ENCODE measurements at places on chromosomes 1 and 21. TPM values are rescaled to one million over a fixed set of nuclear protein-coding genes. Genes with fewer than 3 reads are reported as not detected.

- DNase-seq, result no peak
These were observed 13.5 kb downstream of the FUCA1 start for GRCh38 chr1:23854568-23854967.

GRCh38 chr1:155681776-155682175, 6.8 kb downstream of the YY1AP1 start:
- DNase-seq, result no peak

DNA sequence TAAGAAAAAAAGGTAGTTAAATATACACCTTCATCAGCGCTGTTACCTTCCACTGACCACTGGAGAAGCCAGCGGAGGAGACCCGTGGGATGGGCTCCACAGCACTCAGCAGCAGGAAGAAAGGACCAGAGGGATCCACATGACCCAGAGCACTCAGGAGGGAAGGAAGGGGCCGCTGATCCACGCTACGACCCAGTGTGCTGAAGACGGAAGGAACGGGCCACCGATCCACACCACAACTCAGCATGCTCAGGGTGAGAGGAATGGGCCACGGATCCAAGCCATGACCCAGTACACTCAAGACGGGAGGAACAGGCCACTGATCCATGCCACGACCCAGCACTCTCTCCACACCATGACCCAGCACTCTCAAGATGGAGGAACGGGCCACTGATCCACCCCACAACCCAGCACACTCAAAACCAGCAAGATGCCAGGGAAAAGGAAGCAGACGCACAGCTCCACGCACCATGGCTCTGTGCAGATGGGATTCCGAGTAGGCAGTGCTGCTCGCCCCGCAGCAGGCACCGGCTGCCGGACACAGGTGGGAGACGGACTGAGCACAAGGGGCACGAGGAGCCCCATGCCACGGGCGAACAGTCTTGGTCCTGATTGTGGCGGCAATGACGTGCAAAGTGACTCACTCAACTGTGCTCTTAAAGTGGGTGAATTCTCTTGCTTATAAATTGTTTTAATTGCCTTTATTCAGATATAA, 8.7 kb downstream of the WRAP73 start:
- DNase-seq, result no peak

DNA sequence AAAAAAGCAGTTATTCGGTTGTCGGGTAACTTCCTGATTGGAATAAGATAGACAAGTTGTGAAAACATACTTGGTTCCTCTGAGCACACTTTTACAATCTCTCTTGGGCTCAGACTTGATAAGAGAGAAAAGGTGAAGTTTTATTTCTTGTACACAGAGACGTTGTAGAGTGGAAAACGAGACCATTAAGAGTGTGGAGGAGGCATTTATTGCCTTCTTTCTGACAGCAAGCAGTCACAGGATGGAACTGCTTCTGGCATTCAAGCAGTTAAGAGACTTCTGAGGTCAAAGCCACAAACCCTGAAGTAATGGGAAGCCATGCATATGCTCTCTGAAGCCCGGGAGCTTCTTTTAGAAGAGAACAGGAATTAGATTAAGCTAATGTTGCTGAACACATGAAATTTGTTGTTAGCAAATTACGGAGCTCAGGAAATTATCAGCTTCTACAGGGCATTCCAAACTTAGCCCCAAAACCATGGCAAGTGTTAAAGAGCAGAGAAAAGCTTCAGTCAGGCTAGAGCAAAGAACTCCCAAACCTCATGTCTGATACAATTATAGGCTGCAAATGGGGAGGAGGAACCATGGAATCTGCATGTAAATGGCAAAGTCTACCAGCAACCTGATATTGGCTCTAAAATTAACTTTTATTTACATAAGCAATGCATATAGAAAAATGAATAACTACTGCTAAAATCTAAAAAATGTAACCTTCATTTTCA, 26.0 kb downstream of the S1PR1 start:
- no peak for DNase-seq

GRCh38 chr1:68221001-68221979, 11.0 kb downstream of the WLS start:
- no peak for DNase-seq

GRCh38 chr1:70659891-70660290, 248.8 kb downstream of the CTH start:
- no peak for DNase-seq

DNA sequence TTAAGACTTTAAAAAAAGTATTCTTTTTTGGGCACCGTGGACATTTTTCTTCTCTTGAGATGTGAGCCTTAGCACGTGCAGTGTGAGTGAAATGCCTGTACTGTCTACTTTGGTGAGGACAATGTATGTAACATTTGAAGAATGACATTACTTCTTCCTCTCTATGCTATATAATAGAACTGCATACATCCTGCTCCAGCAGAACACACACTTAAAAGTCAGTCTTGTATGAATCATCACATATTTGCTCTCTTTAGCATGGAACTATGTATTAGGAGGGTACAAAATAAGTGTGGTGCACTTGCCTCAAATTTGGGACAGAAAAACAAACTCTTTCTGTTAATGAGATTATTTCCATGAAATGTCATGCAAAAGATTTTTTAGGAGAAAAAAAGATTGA, 358.4 kb upstream of the SGIP1 start:
- DNase-seq, result no peak

GRCh38 chr1:16073490-16074119, at the start of gene FAM131C:
Gene FAM131C (minus strand): TSS chr1:16073651. CDS start chr1:16073442, 209 bp downstream.
- peak; percentile 22 for DNase-seq

DNA sequence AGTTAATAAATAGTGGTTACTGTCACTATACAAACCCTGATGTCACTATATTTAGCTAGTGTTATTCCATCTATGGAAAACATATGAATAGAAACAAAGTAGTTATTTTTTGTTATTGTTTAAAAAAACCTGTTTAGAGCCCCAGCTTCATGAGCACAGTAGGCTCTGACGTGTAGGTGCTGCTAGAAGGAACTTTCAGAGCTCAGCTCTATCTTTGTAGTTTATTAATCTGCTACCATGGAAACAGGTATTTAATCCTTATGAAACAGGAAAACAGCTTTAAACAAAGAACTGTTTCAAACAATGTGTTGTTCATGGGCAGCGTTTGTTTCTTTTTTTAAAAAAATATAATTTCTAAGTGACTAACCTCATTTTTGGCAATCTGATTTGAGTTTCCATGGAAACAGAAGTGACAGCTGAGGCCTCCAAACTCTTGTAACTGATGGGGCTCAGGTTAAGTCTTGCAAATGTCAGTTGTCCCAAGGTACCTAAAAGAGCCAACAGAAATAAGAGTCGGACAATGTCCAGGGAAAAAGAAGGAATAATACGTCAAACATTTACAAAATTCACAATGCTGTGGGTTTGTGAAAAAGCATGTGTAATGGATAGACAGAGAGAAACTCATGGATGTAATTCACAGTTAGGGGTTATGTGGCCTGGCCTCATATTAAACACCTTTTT, 162.0 kb upstream of the C21orf91 start:
- DNase-seq, result no peak

DNA sequence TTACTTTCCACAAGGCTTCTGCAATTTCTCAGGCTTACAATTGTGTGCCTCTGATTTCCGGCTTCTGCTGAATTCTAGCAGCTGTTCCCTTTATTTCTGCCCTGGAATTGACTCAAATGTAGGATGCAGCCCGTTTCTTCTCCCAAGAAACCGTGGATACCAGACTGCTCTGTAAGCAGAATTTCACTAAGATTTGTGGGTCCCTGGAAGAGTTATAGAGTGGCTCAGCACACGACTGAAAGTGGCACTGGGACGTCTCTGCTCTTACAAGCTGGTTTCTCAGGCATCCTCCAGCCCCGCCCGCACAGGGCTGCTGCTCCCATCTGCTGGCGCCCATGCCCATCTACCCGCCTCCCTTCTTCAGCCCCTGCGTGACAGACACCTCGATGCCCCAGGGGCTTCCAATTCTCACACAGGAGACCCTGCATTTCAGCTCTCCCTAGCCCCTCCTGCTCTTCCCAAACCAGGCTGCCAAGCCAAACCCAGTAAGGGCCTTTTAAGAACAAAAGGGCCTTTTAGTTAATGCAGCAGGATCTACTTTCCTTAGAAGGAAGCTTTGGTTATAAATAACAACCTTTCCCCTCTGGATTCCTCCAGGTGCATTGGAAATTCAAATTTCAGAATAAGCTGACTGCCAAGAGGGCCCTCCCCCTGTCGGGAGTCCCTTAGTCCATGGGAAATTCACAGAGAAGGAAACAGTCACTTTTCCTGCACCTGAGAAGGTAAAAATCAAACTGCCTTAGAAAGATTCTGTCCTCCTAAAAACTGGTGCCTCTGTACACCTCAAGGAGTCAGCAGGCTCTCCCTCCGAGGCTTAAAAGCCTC, 45.4 kb upstream of the TENT5B start:
- no peak for DNase-seq

GRCh38 chr21:45192332-45192731, 95.4 kb downstream of the POFUT2 start:
- DNase-seq, result no peak

DNA sequence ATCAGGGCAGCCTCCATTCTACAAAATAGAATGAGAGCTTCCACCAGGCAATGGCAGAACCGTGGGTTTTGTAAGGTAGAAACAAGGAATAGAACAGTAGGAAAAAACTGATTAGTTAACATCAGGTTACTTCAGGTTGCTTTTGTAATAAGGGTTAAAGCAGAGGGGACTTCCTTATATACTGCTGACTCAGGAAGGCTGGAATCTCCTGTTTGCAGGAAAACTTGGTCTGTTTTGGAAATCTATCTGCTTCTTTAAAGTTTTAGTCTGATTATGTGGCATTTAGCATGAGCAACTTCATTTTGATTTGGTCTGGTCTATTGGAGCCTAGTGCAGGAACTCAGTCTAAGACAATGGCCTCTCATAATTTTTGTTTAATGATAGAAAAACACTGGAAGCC, 32.7 kb upstream of the RAB4A start:
- no peak for DNase-seq

DNA sequence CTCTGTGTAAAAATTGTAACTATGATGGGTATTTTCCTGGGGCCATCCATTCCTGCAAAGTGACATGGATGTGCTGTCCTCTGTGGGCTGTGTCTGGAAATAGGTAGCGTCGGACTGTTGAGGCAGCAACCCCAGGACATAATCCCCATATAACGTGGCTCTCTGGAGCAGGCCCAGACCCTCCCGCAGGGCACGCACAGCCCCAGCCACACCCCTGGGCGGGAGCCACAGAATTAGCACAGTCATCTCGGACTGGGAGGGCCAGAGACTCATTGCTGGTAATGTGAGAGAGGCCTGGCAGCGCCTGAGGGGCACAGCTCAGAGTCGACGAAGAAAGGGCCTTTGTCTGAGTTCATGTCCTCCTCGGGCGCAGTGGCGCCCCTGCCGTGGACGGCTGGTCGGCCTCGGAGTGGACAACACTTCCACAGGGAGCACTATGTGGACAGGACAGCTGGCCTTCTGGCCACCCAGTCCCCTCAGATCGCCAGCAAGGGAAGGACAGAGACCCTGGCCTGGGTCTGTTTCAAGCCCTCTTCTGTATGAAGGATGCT, 20.1 kb downstream of the SIM2 start:
- no peak for DNase-seq

DNA sequence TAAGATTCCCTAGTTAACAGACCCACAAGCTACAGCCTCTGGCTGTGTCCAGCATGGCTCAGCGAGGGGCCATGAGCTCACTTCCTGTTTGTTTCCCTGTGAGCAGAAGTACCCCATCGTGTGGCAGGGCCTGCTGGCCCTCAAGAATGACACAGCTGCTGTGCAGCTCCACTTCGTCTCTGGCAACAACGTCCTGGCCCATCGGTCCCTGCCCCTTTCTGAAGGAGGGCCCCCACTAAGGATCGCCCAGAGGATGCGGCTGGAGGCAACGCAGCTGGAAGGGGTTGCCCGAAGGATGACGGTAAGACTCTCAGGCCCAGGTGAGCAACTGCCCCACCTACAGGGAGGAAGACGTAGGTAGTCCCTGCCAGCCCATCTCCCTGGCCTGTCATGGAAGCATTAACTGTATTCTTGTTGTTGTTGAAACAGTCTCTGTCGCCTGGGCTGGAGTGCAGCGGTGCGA, 38.2 kb downstream of the ZBTB17 start:
- no peak for DNase-seq

- peak; percentile 58 for DNase-seq
These were observed 711 bp downstream of the GADD45A start for GRCh38 chr1:67685558-67686266.

- no peak for DNase-seq
These were observed 73.8 kb upstream of the S1PR1 start for GRCh38 chr1:101162736-101163735.

DNA sequence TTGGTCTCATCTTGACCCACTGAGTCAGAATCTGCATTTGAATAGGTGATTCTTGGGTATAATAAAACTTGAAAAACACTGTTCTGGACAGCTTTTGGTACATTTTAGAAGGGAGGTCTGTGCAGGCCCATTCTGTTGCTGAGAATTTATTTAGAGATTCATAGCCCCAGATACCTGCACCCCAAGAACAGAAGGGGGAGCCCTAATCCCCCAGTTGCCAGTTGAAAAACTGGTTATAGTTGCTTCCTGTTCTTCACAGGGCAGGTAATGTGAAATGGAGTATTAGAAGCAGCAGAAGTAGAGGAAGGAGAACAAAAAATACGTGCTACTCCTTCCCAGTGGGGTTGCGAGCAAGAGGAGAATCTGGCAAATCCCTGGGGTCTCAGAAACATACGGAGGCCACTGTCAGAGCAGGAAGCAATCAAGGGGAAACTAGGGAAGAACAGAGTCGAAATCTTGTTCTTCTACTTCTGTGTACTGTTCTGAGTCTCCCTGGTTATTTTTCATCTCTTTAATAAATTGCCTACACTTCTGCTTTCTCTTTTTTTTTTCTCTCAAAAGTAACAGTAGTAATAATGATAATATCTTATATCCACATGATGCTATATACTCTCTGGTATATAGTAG, 4.6 kb upstream of the CLCA2 start:
- peak; percentile 21 for DNase-seq

- DNase-seq, result no peak
These were observed 909 bp upstream of the APP start for GRCh38 chr21:26171258-26172100.

Gene MAP1LC3C
- total RNA-seq, result not detected

Gene MCOLN3
- 0.68 TPM for total RNA-seq

Gene FAM167B
- 0.80 TPM for total RNA-seq
